ENCODE measurements at places on chromosomes 3 and 15. TPM values are rescaled to one million over a fixed set of nuclear protein-coding genes. Genes with fewer than 3 reads are reported as not detected.

Gene FYTTD1
- total RNA-seq: 35.5 TPM

Gene POPDC2
- 2.3 TPM for total RNA-seq

Gene SLC24A5
- not detected for total RNA-seq

Gene LSMEM2
- total RNA-seq: not detected

Gene COL6A6
- total RNA-seq: not detected

Gene IRAK2
- total RNA-seq: 3.0 TPM

Gene DNAH12
- total RNA-seq: not detected

Gene CHRNA3
- not detected for total RNA-seq
